Ovary (tissue), 10 donors: ENCODE measurements at places on chromosomes 11 and 22. TPM values are rescaled to one million over a fixed set of nuclear protein-coding genes. Genes with fewer than 3 reads are reported as not detected.
A peak's percentile ranks its signal among the peaks of the same experiment; 100 is the strongest.

GRCh38 chr22:28442264-28442710 lies 237.4 kb downstream of the TTC28 start:
- H3K27me3 ChIP-seq: no peaks in the 10 kb centered on the region
- peak overlapping the region; percentile 28 for H3K27ac ChIP-seq
- peak; percentile 86 for DNase-seq
- H3K36me3 ChIP-seq: no peaks in the 10 kb centered on the region

The SYT12 gene
- 0.87 TPM for total RNA-seq

GRCh38 chr11:12786891-12787290 lies 112.7 kb downstream of the TEAD1 start:
- no peak for DNase-seq
- no peak overlapping the region for H3K4me3 ChIP-seq
- peaks cover 9% of the 10 kb centered on the region for H3K4me1 ChIP-seq
- H3K36me3 ChIP-seq: no peaks in the 10 kb centered on the region

The APOA4 gene
- total RNA-seq: not detected

- H3K27me3 ChIP-seq: no peaks in the 10 kb centered on the region
- H3K4me3 ChIP-seq: no peak overlapping the region
- no peak overlapping the region for H3K27ac ChIP-seq
Observed at GRCh38 chr22:27986937-27987336, 67.9 kb upstream of the PITPNB start.

DNA sequence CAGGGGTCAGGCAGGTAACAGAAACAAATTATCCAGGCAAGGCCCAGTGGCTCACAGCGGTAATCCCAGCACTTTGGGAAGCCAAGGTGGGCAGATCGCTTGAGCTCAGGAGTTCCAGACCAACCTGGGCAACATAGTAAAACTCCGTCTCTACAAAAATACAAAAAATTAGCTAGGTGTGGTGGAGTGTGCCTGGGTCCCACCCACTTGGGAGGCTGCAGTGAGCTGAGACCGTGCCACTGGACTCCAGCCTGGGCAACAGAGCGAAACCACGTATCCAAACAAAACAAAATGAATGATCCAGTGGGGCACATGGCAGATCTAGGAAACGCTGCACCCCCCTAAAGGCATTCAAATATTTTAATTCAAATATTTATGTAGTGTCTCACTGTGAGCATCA lies 9.9 kb downstream of the NUMA1 start:
- DNase-seq: no peak
- no peak overlapping the region for H3K4me3 ChIP-seq
- no peaks in the 10 kb centered on the region for H3K36me3 ChIP-seq
- H3K4me1 ChIP-seq: peaks cover 8% of the 10 kb centered on the region
- no peaks in the 10 kb centered on the region for H3K27me3 ChIP-seq

The IGLL5 gene
- 3.4 TPM for total RNA-seq

DNA sequence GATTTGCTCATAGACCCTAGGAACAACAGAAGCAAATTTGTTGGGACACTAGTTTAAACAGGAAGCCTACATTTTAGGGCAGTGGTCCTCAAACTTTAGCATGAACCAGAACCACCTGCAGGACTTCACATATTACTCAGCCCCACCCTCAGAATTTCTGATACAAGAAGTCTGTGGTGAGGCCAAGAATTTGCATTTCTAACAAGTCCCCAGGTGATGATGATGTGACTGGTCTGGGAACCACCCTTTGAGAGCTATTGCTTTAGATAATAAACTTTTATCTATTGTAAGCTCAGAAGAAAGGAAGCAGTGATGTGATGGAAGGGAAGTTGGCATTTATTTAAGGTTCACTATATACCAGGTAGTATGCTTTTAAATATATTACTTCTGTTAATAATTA lies 194.0 kb downstream of the FAM181B start:
- H3K27ac ChIP-seq: no peak overlapping the region
- no peaks in the 10 kb centered on the region for H3K4me1 ChIP-seq
- H3K36me3 ChIP-seq: no peaks in the 10 kb centered on the region
- H3K4me3 ChIP-seq: no peak overlapping the region
- H3K27me3 ChIP-seq: no peaks in the 10 kb centered on the region
- no peak for DNase-seq

DNA sequence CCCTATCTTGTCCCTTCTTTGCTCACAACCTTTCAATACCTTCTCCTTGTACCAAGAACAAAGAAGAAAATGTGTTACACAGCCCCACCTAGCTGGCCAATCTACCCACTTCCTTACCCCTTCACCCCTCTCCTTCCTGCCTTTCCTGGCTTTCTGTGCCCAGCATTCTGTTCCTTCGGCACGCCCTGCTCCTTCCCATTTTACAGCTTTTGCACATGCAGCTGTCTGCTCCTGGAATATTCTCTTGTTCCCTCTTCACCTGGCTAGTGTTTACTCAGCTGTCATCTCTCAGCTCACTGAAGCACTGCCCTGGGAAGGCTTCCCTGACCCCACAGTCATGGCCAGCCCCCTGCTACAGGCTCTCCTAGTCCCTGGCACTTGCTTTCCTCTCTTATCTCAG lies 30.7 kb downstream of the SERPINH1 start:
- H3K27me3 ChIP-seq: no peaks in the 10 kb centered on the region
- H3K4me3 ChIP-seq: no peak overlapping the region
- no peak overlapping the region for H3K27ac ChIP-seq
- H3K4me1 ChIP-seq: no peaks in the 10 kb centered on the region

DNA sequence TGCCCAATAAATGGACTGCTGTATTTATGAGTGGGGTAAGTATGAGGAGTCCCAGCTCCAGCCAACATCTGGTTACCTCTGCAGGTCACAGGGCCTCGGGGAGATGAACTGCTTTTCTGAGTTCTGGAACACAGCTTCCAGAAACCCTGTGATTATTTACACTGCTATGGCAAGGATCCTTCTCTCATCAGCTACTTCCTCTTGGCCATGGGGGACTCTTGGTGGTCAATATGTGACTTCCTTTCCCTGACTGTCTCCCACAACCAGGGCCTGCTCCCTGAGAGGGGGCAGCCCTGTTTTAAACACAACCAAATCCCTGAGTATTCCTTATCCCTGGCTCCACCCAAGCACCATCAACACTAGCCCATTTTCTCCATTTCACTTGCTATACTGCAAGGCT lies 10.0 kb downstream of the RHOG start:
- no peak overlapping the region for H3K27ac ChIP-seq
- H3K36me3 ChIP-seq: no peaks in the 10 kb centered on the region
- no peak for DNase-seq
- peaks cover 5% of the 10 kb centered on the region for H3K4me1 ChIP-seq
- no peaks in the 10 kb centered on the region for H3K27me3 ChIP-seq
- H3K4me3 ChIP-seq: no peak overlapping the region

The EXPH5 gene
- 2.9 TPM for total RNA-seq

DNA sequence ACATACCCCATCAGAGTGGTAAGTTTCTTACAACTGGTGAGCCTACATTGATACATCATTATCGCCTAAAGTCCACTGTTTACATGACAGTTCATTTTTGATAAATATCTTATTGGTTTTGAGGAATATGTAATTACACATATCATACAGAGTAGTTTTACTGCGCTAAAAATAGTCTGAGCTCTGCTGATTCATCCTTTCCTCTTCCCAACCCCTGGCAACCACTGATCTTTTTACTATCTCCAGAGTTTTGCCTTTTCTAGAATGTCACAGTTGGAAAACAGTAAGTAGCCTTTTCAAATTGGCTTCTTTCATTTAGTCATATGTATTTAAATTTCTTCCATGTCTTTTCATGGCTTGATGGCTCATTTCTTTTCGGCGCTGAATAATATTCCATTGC lies 112.8 kb downstream of the LARGE1 start:
- no peak for DNase-seq
- peaks cover 10% of the 10 kb centered on the region for H3K4me1 ChIP-seq
- H3K27me3 ChIP-seq: no peaks in the 10 kb centered on the region
- no peaks in the 10 kb centered on the region for H3K36me3 ChIP-seq
- H3K4me3 ChIP-seq: no peak overlapping the region
- H3K27ac ChIP-seq: no peak overlapping the region

GRCh38 chr22:49907807-49908206 lies 10.4 kb downstream of the ALG12 start:
- peaks cover 2% of the 10 kb centered on the region for H3K36me3 ChIP-seq
- no peaks in the 10 kb centered on the region for H3K27me3 ChIP-seq
- H3K27ac ChIP-seq: no peak overlapping the region
- no peaks in the 10 kb centered on the region for H3K4me1 ChIP-seq

DNA sequence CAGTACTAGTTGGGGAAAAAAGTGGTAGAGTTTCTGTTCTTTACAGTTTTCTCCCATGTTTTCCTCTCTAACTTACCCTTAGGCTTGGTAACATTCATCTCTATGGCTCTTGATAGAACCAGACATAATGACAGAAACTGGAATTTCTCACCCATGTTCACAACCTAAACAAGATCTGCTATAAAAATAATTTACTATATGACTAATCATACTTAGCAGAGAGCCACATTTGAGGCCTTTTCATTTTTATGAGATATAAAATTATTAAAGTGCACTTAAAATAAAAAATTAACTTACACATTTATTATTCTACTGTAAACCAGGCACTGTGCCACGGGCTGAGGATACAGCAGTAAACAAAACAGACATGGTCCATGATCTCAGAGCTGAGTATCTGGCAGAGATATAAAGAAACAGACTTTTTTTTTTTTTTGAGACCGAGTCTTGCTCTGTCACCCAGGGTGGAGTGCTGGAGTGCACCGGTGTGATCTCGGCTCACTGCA lies 98.1 kb downstream of the GAB2 start:
- no peak overlapping the region for H3K4me3 ChIP-seq
- peaks cover 19% of the 10 kb centered on the region for H3K4me1 ChIP-seq
- DNase-seq: no peak
- no peaks in the 10 kb centered on the region for H3K36me3 ChIP-seq

DNA sequence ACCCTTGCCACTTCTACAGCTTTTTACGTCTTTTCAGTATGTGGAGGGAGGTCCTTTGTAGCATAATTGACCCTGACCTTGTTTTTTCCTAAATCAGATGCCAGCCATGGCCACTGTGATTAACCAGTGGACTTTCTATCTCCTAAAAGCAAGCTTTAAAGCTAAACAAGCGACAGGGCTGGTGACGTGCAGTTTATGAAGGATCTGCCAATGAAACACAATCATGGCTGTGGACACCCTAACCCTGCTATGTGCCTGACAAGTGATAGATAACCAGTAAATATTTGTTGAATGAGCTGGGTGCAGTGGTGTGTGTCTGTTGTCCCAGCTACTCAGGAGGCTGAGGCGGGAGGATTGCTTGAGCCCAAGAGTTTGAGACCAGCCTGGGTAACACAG lies 64.2 kb downstream of the LIF start:
- no peak overlapping the region for H3K4me3 ChIP-seq
- no peak for DNase-seq
- no peak overlapping the region for H3K27ac ChIP-seq
- H3K36me3 ChIP-seq: no peaks in the 10 kb centered on the region
- no peaks in the 10 kb centered on the region for H3K27me3 ChIP-seq

GRCh38 chr22:37181681-37182080 lies 6.4 kb downstream of the C1QTNF6 start:
- no peaks in the 10 kb centered on the region for H3K27me3 ChIP-seq
- no peak overlapping the region for H3K4me3 ChIP-seq
- H3K4me1 ChIP-seq: peaks cover 6% of the 10 kb centered on the region
- no peak overlapping the region for H3K27ac ChIP-seq
- no peaks in the 10 kb centered on the region for H3K36me3 ChIP-seq

DNA sequence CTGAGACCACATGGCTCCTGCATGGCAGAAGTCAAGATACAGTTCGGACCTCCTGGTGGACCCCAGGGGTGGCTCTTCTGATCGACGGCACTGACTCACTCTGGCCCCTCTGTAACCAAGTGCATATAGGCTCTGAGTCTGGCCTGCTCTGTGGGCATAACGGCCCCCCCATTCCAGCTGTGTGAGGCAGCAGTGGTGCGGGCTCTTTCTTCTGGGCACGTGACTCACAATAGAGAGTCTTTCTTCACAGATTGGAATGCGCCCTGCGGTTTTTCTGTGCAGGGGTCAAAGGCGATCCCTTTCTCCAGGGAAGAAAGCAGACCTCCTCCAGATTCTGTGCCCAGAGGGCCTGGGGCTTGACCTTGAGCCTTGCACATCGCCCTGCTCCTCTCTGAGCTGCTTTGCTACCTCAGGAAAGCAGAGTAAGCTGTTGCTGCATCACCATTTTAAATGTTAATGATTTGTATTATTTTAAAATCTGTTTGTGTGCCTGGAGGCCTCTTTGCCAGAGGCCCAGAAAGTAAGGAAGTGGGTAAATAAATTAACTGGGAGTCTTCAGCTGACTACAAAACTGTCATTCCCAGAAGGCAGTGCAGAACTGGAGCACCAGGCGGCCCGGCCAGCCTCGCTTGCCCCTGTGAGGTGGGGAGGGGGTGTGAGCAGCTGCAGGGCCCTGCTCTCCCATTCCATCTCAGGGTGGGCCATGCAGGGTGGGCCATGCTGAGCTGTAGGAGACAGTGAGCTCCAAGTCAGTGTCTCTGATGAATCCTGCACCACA lies 199.0 kb downstream of the GRIK4 start:
- DNase-seq: peak; percentile 81
- H3K27me3 ChIP-seq: no peaks in the 10 kb centered on the region
- peak overlapping the region; percentile 3 for H3K27ac ChIP-seq
- peaks cover 28% of the 10 kb centered on the region for H3K4me1 ChIP-seq
- H3K4me3 ChIP-seq: no peak overlapping the region

GRCh38 chr11:31973172-31973571 lies 117.7 kb upstream of the RCN1 start:
- no peak overlapping the region for H3K4me3 ChIP-seq
- no peaks in the 10 kb centered on the region for H3K36me3 ChIP-seq
- no peaks in the 10 kb centered on the region for H3K27me3 ChIP-seq
- H3K27ac ChIP-seq: no peak overlapping the region

DNA sequence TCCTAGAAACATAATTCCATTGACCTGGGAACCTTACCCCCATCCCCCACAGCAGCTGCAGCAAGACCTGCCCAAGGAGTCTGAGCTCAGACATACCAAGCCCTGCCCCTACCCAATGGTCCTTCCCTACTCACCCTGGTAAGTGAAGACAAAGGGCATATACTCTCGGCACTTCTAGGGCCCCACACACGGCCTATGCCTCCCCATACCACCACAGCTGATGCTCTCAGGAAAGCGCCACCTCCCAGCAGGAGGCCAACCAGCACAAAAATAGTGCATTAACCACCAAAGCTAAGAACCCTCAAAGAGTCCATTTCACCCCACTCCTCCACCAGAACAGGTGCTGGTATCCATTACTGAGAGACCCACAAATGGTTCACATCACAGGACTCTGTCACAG lies 74.4 kb upstream of the GUCY1A2 start:
- H3K36me3 ChIP-seq: no peaks in the 10 kb centered on the region
- no peak overlapping the region for H3K27ac ChIP-seq
- no peaks in the 10 kb centered on the region for H3K27me3 ChIP-seq
- DNase-seq: no peak
- no peak overlapping the region for H3K4me3 ChIP-seq

- peaks cover 2% of the 10 kb centered on the region for H3K4me1 ChIP-seq
- no peaks in the 10 kb centered on the region for H3K27me3 ChIP-seq
- DNase-seq: no peak
Observed at GRCh38 chr11:9017773-9018172, 14.0 kb upstream of the NRIP3 start.

The HBG2 gene
- 0.37 TPM for total RNA-seq

- H3K4me1 ChIP-seq: peaks cover 51% of the 10 kb centered on the region
- no peak for DNase-seq
- peak overlapping the region; percentile 9 for H3K27ac ChIP-seq
- H3K4me3 ChIP-seq: no peak overlapping the region
- H3K36me3 ChIP-seq: no peaks in the 10 kb centered on the region
- no peaks in the 10 kb centered on the region for H3K27me3 ChIP-seq
Observed at GRCh38 chr11:114080769-114081168, 21.3 kb downstream of the ZBTB16 start.

GRCh38 chr11:41201156-41201555 lies 258.3 kb downstream of the LRRC4C start:
- no peaks in the 10 kb centered on the region for H3K27me3 ChIP-seq
- H3K4me1 ChIP-seq: no peaks in the 10 kb centered on the region
- no peak overlapping the region for H3K4me3 ChIP-seq
- no peaks in the 10 kb centered on the region for H3K36me3 ChIP-seq

- peaks cover 6% of the 10 kb centered on the region for H3K4me1 ChIP-seq
- peak; percentile 39 for DNase-seq
- H3K36me3 ChIP-seq: no peaks in the 10 kb centered on the region
- H3K27me3 ChIP-seq: no peaks in the 10 kb centered on the region
Observed at GRCh38 chr11:32379719-32380118, 55.6 kb downstream of the WT1 start.
